Hematopoietic multipotent progenitor cell treated with erythropoietin and hydrocortisone succinate and interleukin-3 and kit ligand, for 17 days (in vitro differentiated cells): ENCODE measurements at places on chromosomes 7 and 10.

DNA sequence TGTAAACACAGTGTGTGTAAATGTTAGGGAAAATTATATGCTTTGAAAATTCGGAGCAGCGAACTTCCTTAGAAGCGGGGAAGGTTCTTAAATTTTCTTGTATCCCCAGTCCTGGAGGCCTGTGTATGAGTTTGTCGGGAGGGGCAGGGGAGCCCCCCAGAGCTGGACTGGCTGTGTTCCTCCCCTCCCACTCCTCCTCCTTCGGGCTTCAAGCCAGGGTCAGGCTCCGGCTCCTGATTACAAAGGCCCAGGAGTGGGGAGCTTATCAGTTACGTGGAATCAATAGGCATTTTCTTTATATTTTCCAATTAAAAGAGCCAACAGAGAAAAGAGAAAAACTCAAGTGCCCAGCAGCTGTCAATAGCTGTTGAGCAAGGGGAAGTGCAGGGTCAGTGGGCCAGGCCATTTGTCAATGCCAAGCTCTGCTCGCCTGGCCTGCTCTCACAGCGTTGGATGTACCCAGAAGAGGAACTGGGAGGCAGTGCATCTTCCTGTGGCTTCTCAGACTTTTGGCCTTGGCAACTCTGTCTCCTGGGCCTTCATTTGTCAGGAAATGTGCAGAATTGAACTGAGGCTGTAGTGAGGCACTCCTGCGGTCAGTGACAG is 156.9 kb upstream of the PCBD1 start:
- no peak for DNase-seq

DNA sequence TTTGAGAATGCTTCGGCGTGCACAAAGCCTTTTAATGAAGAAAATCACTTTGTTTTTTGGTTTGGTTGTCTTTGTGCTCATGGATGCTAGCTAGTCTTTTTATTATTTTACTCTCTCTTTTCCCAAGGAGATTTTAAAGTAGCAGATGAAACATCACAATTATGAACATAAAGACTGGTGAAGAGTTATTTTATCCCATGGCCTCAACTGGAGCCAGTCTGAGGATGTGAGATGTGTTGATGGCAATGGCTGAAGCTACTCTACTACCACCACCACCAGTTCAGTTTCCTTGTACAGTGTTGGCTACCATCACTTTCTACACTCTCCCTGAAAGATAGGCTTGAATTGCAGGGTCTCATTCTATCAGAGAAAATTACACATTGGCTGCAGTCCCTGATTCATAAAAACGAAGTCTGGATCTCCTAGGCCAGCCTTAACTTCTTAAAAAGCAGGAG is 494 bp upstream of the HERC4 start:
- no peak for DNase-seq

- no peak for DNase-seq
These were observed 106.2 kb upstream of the CELF2 start for GRCh38 chr10:10911471-10911921.

DNA sequence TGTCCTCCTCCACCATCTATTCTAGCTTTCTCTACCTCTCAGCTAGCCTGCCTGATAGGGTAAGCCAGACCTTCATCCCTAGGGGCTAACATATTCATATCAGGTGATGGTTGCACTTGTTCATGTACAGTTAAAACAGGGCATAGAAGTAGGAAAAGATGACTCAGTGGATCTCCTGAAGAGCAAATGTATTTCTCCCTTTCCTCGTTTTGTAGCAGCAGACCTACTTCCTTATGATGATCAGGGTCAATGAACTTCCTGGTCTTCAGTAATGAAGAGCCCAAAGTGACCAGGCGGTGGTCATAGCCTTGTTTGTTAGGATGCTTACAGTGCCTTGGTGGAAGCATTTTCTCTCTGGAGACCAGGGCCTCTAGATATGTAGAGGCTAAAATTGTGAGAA is 6.3 kb downstream of the LIPJ start:
- no peak for DNase-seq

DNA sequence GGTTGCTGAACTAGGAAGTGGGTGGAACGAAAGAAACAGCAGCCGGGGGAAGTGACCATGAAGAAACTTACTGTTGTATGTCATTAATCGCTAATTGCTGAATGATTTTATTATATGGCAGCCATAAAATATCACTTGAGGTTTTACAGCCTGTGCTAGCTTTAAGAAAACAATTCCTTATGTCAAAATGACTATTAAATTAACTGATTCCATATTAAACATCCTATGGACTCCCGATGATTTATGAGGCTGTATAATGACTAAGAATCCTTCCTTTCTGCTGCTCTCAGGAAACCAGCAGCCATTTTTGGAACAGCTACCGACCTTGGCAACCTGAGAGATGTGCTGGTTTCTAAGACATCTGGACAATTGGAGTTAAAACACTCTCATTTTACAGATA is 421.9 kb downstream of the SORCS3 start:
- DNase-seq = no peak
